ENCODE measurements at places on chromosomes 5 and 9.

GRCh38 chr9:7145361-7146069 lies 387.7 kb downstream of the KDM4C start:
- no peak for DNase-seq

- no peak for DNase-seq
Measured at GRCh38 chr9:10633785-10634184, 21.0 kb upstream of the PTPRD start.

DNA sequence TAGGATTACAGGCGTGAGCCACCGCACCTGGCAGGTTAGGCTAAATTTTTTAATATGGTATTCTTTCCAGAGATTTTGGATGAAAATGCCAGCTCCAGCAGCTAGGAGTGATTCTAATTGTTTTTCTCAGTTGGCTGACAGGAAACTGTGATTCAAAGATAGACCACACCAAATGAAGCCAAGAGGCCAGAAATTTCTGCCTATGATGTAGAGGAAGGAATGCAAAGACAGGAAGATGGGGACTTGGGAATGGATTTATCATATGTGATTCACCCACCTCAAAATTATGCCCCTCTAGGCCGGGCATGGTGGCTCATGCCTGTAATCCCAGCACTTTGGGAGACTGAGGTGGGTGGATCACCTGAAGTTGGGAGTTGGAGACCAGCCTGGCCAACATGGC lies 53.3 kb downstream of the UGCG start:
- DNase-seq: no peak

GRCh38 chr9:26745111-26745510 lies 147.5 kb downstream of the CAAP1 start:
- DNase-seq: no peak

GRCh38 chr9:111036946-111037345 lies 1.3 kb downstream of the LPAR1 start:
- peak; percentile 35 for DNase-seq

GRCh38 chr5:39424736-39425637 lies at the start of gene DAB2:
Gene DAB2 (minus strand): TSS chr5:39424980. CDS start chr5:39394320, 30,660 bp downstream.
- DNase-seq: no peak

- no peak for DNase-seq
Measured at GRCh38 chr5:122112063-122112462, 17.3 kb upstream of the ZNF474 start.

GRCh38 chr5:181198905-181199519 lies 6.0 kb downstream of the TRIM7 start:
- no peak for DNase-seq

Measured in NCI-H510A treated with DMSO at 0.1 percent for 48 hours (cell line).